Stimulated activated CD4-positive, alpha-beta T cell treated with anti-CD3 and anti-CD28 coated beads, Interleukin-12 subunit alpha, Interleukin-12 subunit beta, amount 100 ng/mL, for 48 hours (primary cell): ENCODE measurements at places on chromosomes 1 and 21.

GRCh38 chr1:29757866-29758780 is 521.8 kb downstream of the PTPRU start:
- no peak for DNase-seq

DNA sequence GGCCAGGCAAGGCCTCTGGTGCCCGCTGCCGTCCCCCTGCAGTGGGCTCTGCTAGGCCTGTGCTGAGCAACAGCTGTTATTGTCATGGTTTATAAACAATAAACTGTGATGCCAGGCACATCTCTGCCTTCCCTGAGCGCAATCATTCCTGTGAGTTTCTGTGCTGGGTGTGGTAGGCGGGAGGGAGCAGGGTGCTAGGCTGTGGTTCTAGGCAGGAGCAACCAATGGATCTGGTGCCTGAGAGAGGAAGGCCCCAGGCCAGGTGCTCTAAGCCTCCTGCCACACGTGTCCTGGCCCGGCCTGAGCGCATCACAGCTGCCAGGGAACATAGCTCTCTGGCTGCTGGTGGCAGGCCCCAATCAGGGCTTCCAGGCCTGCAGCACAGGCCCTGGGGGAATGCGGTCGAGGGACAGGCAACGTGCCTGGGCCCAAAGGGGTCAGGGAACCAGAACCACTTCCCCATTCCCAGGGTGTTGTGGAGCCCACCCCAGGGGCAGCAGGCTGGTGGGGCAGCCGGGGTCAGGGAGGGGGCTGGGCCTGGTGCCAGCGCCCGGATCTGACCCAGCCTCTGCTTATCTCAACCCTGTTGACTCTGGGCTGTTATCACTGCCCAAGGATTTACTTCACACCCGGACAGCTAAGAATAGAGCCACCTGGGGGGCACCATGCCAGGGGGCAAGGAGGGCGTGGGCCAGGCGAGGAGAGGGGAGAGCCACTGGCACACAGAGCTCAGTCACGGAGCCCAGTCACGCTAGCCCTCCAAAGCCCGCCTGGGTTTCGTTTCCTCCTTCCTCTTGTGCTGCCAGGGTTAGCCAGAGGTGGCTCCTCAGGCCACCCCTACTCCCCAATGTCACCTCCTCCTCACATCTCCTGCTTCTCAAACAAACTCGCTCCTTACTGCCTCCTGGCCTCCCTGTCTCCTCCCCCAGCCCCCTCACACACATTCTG is 11.5 kb downstream of the TRIM46 start:
- DNase-seq = no peak

- no peak for DNase-seq
These were observed 127.4 kb upstream of the KIAA1614 start for GRCh38 chr1:180785291-180785690.

DNA sequence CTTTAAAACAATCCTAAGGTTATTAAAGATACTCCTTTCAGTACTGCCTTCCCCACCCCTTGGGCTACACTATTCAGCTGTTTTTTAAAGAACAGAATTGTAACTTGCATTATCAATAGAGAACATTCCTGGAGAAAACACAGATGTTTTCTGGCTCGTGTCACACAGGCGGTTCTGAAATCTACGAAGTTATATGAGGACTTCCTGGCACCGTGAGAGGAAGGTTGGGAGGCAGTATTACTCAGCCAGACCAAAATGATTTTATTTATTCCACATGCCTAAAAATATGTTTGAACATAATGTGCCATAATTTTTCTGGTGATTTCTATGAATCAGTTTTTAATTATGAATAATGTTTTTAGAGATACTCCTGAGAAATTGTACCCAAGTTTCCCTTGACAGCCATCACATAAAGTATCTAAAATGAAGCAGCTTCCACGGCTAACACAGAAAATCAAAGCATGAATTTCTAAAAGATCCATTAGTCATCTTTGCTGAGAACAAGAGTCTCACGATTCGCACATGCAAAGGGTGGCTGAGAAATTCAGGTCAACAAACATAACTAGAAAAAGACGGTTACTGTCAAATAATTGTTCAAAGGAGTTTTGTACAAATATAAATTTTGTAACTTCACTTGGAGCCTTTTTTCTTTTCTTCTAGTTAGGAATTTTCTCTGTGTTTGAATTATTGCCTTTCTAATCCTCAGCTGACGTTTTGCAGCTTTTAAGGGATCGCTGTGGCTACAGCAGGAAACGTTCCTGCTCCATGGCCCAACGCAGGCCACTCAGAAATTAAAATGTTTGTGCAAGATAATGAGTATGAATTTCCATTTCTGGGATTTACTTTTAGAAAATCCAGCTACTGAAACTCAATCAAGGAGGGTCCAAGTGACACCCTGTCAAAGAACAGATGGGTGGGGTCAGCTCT is 8.0 kb upstream of the SIM2 start:
- DNase-seq = no peak

- no peak for DNase-seq
These were observed 46.7 kb downstream of the RGS4 start for GRCh38 chr1:163115887-163116286.

DNA sequence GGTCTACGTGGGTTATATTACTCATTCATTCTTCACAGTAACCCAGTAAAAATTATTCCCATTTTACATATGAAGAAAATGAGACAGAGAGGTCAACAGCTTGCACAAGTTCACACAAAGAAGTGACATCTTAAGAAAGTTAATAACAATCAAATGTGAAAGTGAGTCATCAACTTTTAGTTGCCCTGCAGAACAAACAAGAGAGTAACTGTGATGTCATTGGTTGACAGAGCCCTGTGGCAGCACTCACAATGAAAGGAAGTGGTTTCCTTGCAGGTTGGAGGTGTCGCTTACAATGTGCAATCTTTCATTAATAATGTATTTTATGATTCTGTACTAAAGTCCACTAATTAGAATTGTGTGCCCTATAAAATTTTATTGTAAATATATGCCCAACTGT is 369.6 kb downstream of the RYR2 start:
- peak; percentile 1 for DNase-seq

DNA sequence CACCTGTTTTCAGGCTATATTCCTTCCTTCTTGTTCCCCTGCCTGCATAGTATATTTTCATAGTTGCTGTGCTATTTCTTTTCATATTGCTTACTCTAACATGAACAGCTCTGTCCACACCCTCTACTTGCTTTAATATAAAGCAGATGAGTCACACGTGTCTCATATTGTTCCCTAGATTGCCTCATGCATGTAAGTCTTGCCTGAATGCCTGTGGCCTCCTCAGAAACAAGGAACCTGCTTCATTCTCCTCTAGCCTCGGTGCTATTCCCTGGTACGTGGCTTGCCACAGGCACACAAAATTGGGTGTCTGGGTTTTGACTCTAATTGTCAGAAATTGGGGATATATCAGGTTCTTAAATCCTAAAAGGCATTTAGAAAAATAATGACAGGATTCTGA is 16.5 kb upstream of the PKP1 start:
- DNase-seq = no peak
